ENCODE measurements at places on chromosomes 11 and 22.

DNA sequence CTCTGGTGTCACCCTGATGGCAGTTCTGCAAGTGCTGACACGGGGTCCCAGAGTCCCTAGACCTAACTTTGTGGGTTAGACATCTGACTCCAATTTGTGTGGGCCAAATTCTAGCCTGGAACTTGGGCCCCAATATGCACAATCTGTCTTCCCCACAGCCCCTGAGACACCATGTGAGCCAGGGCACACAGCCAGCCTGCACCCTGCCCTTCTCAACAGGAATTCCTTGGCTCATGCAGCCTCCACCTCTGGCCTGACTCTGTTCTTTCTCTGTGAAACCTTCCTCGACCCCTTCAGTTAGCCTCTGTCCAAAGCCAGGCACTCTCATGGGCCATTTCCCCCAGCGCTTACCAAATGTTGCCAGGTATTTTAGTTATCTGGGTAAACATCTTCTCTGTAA is 59.1 kb upstream of the POU2AF1 start:
- DNase-seq, result no peak

DNA sequence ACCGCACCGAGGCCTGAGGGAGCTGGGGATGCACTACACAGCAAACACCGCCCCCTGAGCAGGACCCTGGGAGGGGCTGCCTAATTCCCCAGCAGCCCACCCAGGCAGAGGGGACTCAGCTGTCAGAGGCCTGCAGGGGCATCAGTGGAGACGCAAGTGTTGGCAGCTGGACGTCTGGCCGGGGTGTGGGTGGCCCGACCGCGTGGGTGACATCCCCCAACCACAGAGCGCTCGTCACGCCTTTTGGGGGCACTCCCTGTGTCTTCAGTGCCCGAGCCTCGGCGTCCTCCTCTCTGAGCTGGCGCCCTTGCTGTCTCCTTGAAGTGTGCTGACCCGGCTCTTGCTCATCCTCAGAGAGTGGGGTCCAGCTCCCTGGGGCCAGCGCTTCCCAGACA is 150.2 kb downstream of the BRD1 start:
- DNase-seq, result no peak

- no peak for DNase-seq
These were observed 1375.1 kb upstream of the TENM4 start for GRCh38 chr11:80815752-80816453.

GRCh38 chr22:47784991-47785390 is 1022.5 kb downstream of the TBC1D22A start:
- DNase-seq, result no peak

DNA sequence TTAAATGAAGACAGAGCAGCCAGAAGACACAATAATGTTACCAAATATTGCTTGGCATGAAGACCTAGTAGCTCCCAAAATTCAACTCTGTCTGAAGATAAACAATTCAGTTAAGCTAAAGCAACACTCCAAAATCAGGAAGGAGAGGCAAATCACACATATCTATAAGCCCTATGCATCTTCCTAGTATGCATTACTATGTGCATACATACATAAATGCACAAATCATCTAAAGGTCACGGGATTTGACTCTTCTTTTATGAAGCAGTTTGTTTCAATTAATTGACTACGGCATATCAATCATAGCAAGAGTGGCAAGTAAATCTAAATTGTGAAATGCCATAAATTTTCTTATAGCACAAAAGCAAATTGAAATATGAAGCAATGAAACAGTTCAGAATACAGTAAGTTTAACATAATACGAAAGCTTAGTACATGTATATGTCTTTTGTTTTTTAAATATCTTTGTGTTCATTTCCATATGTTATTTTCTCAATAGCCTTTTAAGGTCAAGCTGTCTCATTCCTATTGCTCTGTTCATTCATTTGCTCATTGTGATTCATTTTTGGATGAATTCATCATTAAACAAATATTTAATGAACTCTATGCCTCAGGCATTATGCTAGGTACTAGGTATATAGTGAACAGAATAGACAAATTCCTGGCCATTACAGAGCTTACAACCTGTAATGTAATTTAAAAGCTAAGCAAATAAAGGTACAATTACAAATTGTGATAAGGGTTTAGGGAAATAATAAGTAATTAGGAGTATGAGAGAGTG is 540.5 kb downstream of the DLG2 start:
- DNase-seq, result no peak

DNA sequence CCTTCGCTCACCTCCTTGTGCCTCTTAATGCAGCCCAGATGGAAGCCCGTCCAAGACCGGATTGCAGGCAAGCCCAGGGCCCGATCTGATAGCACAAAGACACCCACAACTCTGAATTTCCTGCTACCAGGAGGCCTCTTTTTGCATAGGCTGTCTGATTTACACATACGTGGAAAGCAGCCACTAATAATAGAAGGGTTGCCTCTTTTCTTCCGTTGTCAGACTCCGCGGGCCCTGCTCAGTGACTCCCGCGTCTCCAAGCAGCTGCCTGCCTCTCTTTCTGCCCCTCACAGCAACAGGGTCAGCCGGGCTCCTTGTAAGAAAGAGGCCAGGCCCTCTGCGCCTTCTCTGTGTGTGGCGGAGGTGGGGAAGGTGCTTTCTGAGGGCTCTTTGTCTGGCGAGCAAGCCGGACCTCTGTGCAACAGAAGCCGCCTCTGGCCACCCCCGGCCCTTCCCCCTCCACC is 26.7 kb downstream of the FLI1 start:
- DNase-seq, result no peak

DNA sequence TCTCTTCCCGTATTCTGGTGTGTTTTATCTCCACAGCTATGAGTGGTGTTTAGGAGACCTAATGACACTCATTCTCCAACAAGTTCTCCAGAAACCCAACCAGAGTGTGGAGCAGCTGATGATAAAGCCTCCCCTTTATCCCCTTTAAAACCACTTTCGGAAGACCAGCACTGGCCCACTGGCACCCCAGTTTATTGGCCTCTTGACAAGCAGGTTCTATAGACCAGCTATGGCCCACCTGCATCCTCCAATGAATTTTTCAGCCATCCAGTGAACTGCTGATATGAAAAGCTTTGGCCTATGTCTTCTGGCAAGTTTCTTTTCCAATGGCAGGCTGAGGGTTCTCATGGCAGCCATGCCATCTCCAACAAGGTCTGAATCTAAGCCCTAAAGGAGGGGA is 27.4 kb downstream of the CHST1 start:
- DNase-seq, result no peak

DNA sequence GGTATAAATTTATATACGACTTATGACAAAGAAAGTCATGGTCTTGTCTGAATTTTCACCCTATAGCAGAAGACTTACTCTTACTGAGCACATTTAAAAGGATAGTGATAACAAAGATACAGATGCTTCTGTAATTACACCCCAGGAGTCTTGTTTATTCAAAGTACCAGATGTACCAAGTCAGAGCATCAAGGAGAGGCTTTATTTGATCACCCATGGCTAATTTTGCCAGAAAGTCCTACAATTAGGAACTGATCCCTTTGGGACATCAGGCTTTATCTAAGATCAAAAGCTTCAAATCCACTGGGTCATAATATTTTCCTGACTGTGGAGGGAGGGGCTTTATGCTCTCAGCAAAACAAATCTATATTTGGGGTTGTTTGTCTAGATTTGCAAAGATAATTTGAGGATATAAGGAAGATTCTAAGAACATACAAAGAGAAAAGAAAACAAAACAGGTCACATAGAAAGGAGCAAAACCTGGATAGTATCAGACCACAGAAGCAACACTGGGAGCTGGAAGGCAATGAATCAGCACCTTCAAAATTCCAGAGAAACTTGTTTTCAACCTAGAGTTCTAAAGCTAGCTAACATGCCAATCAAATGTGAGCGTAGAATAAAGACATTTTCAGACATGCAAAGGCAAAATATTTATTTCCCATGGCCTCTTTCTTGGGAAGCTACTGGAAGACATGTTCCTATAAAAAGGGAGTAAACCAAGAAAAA is 124.8 kb upstream of the CSNK2A3 start:
- no peak for DNase-seq

GRCh38 chr11:133818302-133818701 is 27.0 kb downstream of the SPATA19 start:
- no peak for DNase-seq

GRCh38 chr22:22925146-22925804 is 37.7 kb downstream of the IGLL5 start:
- DNase-seq, result no peak

DNA sequence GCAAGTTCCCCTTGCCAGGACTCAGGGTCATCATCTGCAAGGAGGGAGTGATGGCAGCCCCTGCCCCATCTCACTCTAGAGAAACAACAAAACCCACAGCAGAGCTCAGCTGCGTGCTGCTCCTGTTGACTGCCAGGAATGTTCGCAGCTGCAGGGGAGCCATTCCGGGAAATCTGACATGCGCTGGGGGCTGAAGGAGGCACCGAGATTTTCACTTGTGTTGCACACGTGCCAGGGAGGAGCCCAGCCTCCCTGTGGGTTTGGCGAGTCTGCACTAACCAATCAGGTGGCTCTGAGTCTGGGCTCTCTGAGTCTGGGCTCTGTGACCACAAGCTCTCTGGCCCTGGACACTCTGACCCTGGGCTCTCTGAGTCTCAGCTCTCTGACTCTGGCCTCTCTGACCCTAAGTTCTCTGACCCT is 10.5 kb downstream of the FGF3 start:
- no peak for DNase-seq

DNA sequence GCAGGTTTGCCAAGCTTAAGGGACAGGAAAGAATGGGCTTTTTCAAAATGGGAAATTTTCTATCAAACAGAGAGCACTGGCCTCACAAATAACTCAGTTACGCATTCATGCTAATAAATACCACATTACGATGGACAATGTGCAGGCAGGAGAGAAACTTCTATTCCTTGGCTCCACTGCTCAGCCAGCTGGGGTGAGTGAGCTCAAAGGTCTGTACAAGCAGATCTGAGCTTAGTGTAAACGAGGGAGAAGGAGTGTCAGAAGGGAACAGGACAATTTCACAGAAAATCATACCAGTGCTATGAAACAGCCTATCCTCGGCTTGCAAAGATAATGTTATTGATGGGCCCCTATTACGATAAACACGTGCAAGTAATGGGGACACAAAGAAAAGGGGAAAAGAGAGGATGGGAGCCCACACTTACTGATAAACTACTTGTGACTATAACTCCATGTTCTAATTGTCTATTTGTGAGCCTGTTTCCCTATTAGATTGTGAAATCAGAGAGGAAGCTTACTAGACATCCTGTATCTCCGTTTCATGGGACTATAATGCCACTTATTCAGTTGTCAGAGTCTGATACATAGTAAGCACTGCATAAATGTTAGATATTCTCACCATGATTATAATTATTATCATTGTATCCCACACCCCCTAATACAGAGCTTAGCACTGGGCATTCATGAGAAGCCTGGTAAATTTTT is 46.3 kb downstream of the AMOTL1 start:
- DNase-seq, result no peak

Measured in esophagus squamous epithelium (tissue), 5 donors.